ENCODE measurements at places on chromosomes 3 and 15.

DNA sequence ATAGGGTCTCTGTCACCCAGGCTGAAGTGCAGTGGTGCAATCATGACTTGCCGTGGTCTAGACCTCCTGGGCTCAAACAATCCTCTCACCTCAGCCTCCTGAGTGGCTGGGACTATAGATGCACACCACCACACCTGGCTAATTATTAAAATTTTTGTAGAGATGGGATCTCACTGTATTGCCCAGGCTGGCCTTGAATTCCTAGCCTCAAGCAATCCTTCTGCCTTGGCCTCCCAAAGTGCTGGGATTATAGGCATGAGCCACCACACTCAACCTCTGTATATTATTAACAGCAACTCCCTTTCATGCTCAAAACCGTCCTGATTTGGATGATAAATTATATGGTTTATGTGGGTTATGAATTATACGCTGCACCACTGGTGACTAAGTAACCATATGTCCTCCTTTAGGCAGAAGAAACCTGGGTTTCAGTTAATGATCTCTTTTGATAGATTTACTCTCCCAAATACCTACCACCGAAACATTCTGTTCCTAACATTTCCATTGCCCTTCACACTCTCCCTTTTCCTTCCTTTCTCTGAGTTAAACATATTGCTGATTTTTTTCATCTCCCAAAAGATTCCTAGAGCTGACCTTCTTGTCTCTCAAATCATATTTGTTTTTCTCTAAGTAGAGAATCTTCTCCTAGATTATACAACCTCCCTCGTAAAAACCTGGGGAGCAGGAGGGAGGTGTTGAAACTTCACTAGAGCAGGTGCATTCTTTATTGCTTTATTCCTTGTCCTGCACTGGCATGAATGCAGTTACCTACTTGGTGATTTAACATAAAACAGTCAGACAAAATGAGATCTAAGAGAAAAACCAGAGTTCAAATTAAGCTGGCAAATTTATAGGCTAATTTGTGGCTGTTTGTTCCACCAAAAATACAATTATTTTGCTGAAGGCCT lies 32.9 kb downstream of the PCYT1A start:
- DNase-seq, result no peak

DNA sequence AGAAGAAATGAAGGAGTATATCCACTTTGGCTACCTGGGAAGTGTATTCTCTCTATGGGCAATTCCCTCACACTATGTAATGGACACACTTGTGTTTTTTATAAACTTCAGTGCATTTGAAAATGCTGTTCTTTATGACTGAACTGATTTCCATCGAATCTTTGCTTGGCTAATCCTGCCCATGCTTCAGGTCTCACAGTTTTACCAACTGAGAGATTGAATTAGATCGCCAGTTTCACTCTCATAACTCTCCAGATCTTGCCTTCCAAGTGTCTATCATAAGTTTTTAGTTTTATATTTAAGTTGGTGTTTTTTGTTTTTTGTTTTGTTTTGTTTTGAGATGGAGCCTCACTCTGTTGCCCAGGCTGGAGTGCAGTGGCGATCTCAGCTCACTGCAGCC lies 73.5 kb upstream of the MBNL1 start:
- DNase-seq, result no peak

- no peak for DNase-seq
Observed at GRCh38 chr3:70857916-70858315, 545.5 kb upstream of the MDFIC2 start.

GRCh38 chr15:82972990-82973389 lies 13.0 kb upstream of the RAMAC start:
- DNase-seq, result no peak

DNA sequence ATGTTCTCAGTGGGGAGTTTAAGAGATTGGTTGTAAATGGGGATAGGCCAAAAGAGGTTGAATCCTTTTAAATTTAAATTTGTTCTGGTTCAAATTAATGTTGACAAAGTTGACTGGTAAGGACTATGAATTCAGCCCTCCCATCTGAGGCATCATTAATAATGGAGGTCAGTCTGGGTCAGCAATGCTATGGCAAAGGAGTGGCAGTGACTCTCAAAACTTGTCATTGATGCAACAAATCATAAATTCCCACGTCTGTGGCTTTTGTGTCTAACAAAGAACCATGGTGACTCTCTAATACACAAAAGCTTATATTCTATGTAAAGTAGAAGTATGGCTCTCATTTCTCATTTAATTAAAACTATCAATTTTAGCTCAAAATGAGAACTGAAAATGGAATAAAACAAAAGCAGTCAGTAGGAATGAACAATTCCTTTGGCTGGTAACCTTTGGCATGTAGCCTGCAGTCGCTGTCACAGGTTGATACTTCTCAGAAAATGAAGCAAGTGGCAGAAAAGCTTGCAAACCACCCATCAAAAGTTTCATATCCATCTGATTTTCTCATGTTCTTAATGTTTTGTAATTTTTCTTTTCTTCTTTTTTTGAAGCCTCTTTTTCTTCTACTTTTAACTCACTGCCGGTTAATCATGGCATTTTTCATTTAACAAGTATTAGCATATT lies 12.2 kb upstream of the ZBED2 start:
- no peak for DNase-seq

GRCh38 chr3:64039981-64040733 lies 16.9 kb upstream of the PSMD6 start:
- no peak for DNase-seq

DNA sequence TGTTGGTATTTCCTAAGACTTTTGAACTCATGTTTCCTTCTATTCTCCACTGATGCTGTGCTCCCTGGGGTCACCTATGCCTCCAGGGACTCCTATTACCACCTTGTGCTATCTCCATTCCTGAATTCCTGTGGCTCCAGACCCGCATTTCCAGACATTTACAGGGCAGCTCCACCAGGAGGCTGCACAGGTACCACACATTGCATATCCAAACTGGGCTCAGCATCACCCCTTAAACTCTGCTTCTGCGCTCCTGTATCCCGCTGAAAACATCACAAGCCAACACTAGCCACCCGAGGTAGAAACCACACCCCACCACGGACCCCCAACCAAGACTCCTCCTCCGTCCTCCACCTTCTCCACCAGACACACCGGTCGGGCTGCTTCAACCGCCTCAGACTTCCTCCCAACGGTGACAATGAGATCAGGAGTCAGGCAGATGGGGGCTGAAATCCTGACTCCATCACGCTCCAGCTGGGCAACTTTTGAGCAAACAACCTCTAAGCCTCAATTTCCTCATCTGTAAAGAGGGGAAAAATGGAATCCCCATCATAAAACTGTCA lies 10.4 kb downstream of the TNK2 start:
- no peak for DNase-seq

- DNase-seq, result no peak
Observed at GRCh38 chr3:52892625-52893311, 4.6 kb downstream of the STIMATE start.

DNA sequence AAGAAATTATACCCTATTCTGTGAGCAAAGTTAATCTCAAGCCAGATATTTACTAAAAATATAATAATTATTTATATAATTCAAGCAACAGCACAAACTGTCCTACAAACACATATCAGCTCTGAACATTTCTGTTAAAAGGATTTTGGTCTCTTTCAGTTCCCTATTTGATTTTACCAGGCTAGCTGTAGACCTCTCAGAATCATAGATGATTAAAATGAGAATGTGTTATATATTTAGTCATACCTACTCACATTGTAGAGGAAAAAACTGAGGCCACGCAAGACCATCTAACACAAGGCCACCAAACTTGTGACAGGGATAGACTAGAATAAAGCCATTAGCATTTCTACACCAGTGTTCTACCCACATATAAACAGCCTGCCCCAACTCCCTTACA lies 28.5 kb downstream of the ACKR4 start:
- DNase-seq, result no peak

DNA sequence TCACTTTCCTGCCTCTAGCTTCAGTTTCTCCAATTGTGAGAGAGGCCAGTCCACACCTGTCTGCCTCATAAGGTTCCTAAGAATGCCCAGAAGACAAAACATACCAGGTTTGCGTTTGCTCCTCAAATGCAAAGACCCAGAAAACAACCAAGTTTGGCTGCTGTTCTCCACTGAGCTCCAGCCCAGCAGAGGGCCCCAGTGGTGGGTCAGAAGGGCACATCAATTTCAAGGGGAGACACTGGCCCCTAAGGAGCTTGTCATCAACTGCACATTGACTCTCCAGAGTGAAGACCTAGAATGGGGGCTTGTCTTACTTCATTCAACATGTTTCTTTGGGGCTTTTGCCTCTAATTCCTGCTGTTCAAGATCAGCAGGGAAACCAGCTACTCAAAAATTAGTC lies 127.9 kb upstream of the SLC6A11 start:
- no peak for DNase-seq

GRCh38 chr3:73955494-73956070 lies 330.8 kb upstream of the PDZRN3 start:
- no peak for DNase-seq
